COR-L47 (cell line): ENCODE measurements at places on chromosomes 12 and 14.

- no peak for DNase-seq
Measured at GRCh38 chr14:61663312-61663979, 31.9 kb upstream of the HIF1A start.

- no peak for DNase-seq
Measured at GRCh38 chr12:122517877-122518276, 8.9 kb downstream of the RSRC2 start.

GRCh38 chr12:45389426-45389825, 173.5 kb downstream of the ANO6 start:
- DNase-seq: no peak

GRCh38 chr12:43462741-43463140, 89.3 kb downstream of the ADAMTS20 start:
- no peak for DNase-seq

GRCh38 chr14:35385042-35385839, 19.3 kb downstream of the NFKBIA start:
- peak; percentile 92 for DNase-seq

DNA sequence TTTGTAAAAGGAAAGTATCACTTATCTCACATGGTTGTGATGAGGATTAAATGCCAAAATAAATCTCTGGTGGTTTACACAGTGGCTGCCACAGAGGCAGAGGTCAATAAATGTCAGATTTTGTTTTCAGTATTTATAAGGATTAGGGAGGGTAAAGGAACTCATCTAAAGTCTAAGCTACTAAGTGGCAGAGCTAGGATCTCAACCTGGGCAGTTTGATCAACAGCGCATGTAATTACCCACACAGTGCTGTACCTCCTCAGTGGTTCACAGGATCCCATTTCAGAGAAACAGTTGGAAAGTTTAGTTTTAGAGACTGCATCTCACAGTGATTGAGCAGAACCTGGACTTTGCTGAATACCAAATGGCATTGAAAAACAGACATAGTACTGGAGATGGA, 44.9 kb upstream of the RIC8B start:
- no peak for DNase-seq

GRCh38 chr12:67784831-67785230, 136.3 kb downstream of the DYRK2 start:
- DNase-seq: no peak

- no peak for DNase-seq
Measured at GRCh38 chr12:76234741-76235140, 113.5 kb downstream of the BBS10 start.

- no peak for DNase-seq
Measured at GRCh38 chr14:95953111-95953724, 76.6 kb downstream of the TUNAR start.

- DNase-seq: peak; percentile 78
Measured at GRCh38 chr12:109264095-109264942, 44.8 kb downstream of the FOXN4 start.

- no peak for DNase-seq
Measured at GRCh38 chr12:42957561-42958290, 368.2 kb upstream of the PRICKLE1 start.

- no peak for DNase-seq
Measured at GRCh38 chr14:88815980-88816379, 8.5 kb upstream of the TTC8 start.

GRCh38 chr14:95700221-95700976, 13.5 kb downstream of the TCL1A start:
- DNase-seq: no peak

DNA sequence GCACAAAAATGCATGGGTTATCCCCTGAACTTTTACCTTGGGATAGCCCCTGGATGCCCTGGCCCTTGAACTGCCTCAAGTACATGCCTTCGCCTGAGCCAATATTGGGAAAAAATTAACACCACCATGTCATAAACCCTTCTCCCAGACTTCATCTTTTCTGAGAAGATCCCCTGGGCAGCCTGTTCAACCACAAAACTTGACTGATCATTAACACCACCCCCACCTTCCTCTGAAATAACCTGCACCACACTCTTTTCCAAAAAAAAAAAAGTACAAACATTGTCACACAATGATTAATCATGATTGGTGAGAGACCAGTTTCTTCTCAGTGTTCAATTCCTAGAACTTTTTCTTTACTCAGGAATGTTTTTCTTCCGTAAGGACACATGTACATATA, 217.9 kb downstream of the PAX9 start:
- no peak for DNase-seq

- no peak for DNase-seq
Measured at GRCh38 chr12:119676022-119676421, 8.1 kb downstream of the PRKAB1 start.

GRCh38 chr14:88168498-88169165, 154.4 kb downstream of the KCNK10 start:
- DNase-seq: no peak

GRCh38 chr14:59543873-59544272, 32.7 kb downstream of the CCDC175 start:
- no peak for DNase-seq

GRCh38 chr14:59728304-59728703, 142.3 kb downstream of the RTN1 start:
- peak; percentile 61 for DNase-seq

DNA sequence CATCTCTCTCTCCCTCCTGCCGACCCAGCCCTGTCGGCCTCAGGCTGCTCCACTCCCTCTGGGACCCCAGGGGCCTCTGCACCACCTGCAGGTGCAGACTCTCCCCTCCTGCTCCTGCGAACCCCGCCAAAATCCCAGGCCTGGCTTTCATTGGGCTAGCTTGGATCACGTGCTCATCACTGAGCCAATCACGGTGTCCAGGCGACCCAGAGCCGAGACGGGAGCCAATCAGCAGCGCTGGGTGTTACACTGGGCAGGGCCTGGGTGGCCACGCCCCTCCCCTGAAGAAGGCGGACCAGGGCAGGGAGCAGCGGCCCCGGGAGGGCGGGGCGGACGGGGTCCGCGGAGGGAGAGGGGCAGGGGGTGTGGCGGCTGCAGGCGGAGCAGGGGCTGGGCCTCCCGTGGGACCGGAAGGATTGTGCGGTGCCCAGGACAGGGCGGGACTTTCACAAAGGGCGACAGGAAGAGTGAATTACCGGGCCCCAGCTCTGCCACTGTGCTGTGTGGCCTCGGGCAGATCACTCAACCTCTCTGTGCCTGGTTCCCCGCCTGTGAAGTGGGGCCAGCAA, 66.6 kb upstream of the FBRSL1 start:
- DNase-seq: no peak

GRCh38 chr14:105329411-105330150, 15.0 kb downstream of the PACS2 start:
- no peak for DNase-seq

DNA sequence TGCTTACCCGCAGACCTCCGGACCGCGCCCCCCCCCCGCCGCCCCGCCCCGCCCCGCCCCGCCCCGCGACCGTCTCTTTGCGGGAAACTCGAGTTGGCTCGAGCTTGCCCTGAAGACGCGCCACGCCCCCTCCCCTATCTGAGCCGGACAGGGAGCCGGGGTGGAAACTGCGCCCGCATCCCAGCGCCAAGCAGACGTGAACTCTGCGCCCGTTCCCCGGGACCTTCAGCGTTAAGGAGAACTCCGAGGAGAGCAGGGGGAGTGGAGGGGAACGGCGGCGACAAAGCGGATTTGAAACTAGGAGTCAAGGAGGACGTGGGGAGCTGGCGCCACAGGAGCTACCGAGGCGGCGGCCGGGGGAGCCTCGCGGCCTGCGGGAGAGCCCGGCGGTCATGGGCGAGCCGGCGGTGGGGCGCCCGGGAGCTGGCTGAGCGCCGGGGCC, at the start of gene KCNK13:
TSS of gene KCNK13 (plus strand) at position 310 of the 442 bp plus-strand sequence. CDS start 212 bp downstream, outside the sequence.
- peak; percentile 18 for DNase-seq

DNA sequence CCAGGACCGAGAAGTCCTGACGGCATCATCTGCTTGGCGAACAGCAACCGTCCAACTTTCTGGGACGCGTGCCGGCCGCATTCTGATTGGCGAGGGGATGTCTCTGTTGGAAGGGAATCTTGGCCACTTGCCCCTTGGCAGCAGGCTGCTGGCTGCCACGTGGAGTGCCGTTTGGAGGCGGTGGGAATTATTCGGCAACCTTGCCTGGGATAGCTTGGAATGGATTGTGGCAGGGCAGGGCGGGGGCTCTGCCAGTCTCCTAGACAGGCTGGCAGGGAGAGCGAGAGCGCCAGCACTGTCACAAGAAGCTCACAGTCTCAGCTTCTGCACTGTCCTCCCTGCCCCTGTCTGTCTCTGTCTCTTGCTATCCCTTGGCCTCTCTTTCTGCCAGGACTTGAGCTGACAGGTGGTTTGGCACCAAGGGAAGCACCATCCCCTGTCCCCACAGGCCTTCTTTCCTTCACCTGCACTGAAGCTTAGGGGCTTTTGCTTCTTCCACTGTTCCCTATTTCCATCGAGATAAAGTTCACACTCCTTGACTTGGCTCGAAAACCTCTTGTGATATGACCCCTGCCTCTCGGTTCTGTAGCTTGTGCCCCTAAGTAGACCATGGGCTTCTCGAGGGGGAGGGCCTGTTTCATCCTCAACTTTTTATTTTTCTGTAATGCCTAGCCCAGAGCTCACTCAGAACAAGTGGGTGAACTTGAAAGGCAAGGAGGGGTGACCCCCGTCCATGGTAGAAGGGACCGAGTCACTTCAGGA, 201.9 kb downstream of the PHETA1 start:
- DNase-seq: no peak

DNA sequence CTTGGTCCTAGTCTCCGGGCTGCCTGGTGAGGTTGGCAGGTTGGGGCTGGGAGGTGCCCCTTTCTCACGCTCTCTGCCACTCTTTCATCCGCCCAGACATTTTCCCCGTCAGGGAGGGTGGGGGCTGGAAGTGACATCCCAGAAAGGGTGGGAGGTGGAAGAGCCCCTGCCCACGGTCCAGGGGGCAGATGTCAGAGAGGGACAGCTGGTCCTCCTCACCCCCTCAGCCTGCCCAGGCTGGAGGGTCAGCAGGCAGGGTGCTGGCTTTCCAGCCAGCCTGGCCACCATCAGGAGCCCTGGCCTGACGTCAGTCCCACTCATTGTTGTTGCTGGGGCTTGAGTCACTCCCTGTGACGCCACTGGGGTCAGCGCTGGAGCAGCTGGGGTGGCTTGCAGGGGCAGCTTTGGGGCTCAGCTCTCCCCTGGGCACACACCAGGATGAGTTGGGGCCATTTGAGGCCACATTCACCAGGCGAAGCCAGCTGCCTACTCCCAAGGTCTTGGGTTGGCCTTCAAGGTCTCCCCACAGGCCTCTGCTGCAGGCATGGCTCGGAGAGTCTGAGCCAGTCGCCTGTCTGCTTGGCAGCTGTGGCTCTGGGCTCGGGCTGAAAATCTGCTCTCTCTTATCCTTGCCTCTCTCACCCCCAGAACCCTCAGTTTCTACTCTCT, 5.7 kb upstream of the ATG101 start:
- no peak for DNase-seq

GRCh38 chr12:6205144-6205539, 4.9 kb downstream of the CD9 start:
- DNase-seq: no peak

DNA sequence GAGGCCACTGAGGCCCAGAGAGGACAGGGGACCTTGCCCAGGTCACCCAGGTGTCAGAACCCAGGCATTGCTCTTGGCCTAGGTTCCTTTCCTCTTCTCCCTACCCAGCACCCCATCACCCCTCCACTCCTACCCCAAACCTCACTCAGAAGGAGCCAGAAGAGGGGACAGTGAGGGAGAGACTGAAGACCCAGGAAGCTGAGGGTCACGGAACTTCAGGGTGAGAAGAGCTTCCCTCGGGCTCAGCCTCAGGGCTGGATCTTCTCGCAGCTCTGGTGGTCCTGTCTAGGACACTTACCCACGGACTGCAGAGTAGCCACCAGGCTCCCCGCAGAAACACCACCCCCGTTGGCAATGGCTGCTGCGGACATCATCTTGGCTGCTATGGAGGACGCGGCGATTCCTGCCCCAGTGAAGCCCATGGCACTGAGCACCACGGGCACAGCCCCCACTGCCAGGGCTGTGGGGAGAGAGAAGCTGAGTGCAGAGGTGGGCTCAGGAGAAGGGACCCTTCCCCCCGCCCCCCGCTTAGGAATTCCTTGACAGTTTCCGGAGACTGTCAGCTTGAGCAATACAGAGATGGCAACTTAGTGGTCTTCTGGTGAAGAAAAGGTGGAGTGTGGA, 1.1 kb downstream of the IFI27L2 start:
- no peak for DNase-seq

GRCh38 chr14:77041881-77042545, 13.5 kb upstream of the IRF2BPL start:
- DNase-seq: no peak

GRCh38 chr14:26370115-26370514, 227.7 kb downstream of the NOVA1 start:
- peak; percentile 13 for DNase-seq

DNA sequence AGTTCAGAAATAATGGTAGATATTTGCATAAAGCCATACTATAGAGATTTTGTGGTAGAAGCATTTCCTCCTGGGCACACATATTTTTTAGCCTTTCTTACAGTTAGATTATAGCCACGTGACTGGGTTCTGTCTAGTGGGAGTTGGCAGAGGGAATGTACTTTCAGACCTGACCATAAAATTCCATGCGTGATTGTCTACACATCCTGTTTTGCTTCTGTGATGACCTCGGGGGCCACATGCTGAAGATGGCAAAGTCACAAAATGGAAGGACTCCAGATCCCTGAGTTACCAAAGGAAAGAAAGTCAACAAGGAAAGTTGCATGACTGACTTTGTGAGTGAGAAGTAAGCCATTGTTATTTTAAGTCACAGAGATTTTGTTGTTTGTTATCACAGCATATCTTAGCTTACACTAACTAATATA, 14.6 kb upstream of the MIA2 start:
- no peak for DNase-seq

DNA sequence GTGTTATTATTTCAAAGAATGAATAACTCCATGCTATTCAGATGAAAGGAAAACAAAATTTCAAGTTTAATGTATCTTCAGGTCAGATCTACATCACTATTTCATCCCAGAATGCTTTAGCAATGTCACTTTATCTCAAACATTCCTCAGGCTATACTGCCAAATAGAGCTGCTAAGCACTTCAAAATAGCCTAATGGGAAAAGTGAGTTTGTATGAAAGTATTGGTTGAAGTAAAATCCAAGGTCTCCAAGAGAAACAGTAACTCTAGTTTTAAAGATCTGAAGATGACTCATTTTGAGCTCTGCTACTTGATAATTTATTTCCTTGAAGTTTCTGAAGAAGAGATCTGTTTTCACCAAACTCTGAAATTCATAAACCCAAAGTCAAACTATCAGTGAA, 466.2 kb upstream of the FOXG1 start:
- DNase-seq: no peak

GRCh38 chr12:89427508-89428156, 75.3 kb upstream of the DUSP6 start:
- DNase-seq: no peak
